Mammary epithelial cell (primary cell): ENCODE measurements at places on chromosomes 2 and 18.

GRCh38 chr18:13730481-13730880 lies 4.0 kb downstream of the RNMT start:
- DNase-seq = no peak

DNA sequence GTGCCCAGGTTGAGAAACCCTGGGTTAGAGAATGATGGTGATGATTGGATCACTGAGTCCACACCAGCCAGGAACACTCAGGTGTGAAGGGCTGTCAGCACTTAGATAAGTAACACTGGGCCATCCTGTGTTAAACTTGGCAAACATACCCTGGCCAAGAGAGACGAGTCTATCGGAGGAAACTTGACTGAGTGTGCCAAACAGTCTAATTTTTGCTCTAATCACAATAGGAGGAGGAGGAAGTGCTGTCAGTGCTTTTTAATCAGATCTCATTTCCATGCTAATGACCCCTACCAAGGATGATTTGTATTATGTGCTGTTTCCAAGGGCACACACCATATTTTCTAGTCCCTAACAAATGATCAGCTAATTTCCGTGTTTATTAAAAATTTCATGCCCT lies 63.8 kb upstream of the SEC11C start:
- no peak for DNase-seq

GRCh38 chr2:173982918-173983317 lies 17.7 kb upstream of the SP3 start:
- peak; percentile 91 for DNase-seq

- no peak for DNase-seq
These were observed 41.7 kb downstream of the FRZB start for GRCh38 chr2:182824767-182825158.

DNA sequence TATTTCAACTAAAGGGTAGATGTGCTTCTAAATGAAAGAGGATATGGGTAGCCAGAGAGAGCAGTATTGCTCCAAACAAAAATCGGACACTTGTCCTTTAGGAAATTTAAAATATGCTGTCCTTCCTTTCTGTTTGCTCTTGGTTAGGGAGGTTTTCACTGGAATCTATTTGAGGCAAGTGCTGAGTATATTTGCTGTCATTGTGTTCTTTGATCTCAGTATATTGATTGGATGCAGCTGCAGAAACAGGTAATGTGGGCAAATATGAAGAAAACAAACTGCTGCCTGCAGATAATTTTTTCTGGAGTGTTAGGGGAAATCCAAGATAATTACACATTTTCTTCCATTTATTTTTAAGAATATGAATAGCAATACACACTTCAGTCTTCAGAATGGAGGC lies 410.2 kb downstream of the NCKAP5 start:
- DNase-seq = no peak

GRCh38 chr2:234919711-234920110 lies 32.1 kb upstream of the SH3BP4 start:
- peak; percentile 46 for DNase-seq

DNA sequence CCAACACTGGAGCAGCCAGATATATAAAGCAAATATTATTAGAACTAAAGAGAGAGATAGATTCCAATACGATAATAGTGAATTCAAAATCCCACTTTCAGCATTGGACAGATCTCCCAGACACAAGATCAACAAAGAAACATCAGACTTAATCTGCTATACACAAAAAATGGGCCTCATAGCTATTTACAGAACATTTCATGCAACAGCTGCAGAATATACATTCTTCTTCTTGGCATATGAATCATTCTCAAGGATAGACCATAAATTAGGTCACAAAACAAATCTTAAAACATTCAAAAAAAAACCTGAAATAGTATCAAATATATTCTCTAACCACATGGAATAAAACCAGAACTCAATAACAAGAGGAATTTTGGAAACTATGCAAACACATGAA lies 23.8 kb upstream of the BAZ2B start:
- no peak for DNase-seq

DNA sequence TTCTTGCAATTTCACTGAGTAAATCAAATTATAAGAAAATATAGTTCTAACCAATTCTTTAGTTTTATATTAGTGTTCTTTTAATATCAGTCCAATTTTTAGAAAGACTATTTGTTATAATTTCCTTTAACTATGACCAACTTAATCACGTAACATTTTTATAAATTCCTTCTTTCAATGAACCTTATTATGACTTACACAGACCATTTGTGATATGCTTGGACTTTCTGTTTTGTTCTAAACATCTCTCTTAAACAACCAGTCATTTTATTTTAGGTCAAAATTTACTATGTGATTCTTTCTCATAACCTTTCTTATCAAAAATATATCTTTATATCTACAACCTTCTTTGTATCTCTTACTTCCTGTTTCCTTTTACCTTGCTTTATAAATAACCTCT lies 39.5 kb upstream of the DYNAP start:
- no peak for DNase-seq

DNA sequence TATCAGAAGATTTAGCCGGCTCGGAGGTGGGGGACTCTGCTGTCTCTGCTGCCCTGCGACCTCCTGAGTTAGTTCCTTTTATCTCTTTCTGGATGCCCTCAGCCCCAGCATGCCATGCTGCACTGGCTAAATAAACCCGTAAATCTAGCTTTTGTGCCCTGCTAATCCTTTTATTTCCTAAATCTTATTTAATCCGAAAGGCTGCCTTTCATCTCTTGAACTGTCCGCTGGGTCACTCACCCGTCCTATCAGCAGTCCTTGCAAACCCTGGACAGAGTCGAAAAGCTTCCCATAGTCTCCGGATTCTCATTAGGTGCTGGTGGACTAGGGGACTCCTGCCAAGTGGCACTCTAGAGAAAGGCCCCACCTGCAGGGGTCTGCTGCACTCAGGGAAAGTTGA lies 122.0 kb upstream of the APCDD1 start:
- no peak for DNase-seq

DNA sequence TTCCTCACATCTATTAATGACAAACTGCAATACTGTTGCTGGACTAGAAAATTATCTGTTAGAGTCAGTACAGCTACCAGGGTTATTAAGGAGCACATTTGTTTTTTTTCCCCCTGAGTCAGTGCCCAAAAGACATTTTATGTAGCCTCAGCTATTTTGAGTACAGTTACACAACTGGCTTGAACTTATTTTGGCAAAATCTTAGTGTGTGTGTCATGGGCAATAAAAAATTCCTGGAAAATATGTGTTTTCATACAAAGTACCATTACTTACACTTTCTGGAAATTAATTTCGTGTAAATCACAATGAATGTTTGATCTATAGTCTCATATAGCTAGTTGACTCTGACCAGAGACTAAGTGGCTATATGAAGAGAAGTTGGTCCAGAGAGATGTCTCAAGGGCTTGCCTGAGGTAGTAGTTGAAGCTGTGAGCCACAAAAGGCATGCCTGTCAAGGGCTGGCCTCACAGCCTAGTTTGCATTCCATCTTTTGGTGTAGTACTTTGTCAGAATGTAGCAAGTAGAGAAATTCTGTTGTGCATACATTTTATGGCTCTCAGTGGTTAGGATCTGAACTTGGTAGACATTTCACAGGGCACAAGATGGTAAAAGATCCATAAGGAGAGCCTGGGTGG lies 283.4 kb downstream of the MTX2 start:
- DNase-seq = peak; percentile 45

GRCh38 chr2:126986631-126987187 lies 88.0 kb downstream of the TEX51 start:
- DNase-seq = no peak

DNA sequence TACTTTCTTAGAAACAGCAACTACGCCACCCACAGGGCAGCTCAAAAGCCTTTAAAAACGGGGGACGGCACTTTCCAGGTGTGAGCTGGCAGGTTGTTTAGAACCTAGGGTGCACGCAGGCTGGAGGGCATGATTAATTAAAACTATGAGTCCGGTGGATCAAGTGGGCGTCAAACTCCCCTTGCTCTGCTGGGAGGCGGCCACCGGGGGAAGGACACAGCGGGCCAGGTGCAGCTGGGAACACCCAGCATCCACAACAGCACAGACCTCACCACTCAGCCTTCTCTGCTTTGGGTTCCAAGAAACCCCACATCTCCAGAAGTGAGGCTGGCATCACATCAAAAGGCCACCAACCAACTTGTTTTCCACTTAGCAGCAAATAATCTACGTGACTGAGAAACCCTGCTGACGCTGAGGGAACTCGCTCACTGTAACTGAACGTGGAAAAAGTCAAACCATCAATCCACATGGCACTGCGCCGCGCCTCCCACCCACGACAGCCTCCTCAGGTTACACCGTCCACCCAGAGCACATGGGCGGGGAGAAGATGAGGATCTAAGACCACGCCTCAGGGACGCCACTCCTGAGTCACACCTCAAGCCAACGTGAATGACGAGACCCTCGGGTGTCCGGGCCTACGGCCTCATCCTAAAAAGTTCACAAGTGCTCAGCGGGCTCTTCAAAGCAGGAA lies 118.2 kb downstream of the ZNF516 start:
- no peak for DNase-seq

- no peak for DNase-seq
These were observed 85.0 kb downstream of the RPRM start for GRCh38 chr2:153393518-153393917.

DNA sequence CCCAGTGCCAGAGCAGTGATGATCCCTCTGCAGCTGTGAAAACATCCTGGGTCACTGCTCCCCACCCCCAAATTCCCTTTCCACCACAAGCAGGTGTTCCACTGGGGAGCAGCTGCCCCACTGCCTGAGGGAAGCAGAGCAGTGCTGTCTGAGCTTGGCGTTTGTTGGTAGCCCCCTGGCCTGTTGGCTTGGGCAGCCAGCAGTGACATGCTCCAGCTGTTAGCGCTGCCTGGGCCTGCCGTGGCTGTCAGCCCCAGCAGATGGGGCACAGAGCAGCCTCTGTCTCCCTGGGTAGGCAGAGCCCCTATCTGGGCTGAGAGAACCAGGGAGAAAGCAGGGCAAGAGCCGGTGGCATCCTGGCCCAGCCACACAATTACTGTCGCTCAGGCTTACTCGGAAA lies 247.7 kb downstream of the GLI2 start:
- peak; percentile 6 for DNase-seq

DNA sequence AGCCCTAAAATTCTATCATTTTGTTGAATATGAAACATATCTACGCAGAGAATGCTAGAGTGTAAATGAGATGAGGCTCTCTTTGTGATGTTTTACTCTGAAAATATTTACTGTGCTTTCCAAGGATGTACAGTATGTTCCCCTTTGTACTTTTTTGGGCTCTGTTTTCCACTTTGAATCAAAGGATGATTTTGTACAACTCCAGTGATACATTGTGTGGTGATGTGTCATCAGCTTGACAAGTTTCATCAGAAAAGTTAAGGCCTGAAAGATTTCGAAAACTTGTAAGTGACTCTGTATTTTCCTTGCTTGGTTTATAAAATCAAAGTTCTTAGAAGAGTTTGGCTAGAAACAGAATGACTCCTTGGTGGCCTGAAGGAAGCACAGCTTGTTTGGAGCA lies 206.3 kb downstream of the LTBP1 start:
- DNase-seq = peak; percentile 83

DNA sequence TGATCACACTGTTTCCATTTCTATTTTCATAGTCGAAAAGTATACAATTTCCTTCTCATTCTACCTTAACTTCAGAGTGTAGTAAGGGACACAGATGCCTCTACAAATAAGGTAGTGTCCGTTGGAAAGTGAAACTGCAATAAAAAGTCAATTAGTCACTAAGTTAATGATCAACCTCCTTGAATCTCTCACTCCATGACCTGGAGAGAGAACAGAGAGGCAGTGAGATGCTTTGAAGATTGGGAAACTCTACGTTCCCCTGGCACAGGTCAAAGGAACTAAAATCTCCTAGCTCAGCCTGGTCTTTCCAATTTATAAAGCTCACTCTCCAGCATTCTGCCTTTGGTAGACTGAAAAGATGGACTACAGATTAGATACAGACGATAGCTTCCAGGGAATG lies 153.8 kb upstream of the ACAA2 start:
- DNase-seq = no peak

- DNase-seq = peak; percentile 45
These were observed 26.2 kb upstream of the PID1 start for GRCh38 chr2:229297247-229297646.

- no peak for DNase-seq
These were observed 17.5 kb upstream of the ARHGEF4 start for GRCh38 chr2:130819226-130819607.

GRCh38 chr18:35153609-35154272 lies 87.1 kb upstream of the ZNF397 start:
- DNase-seq = no peak

GRCh38 chr2:86064006-86064405 lies 41.7 kb downstream of the POLR1A start:
- peak; percentile 19 for DNase-seq

GRCh38 chr2:120856421-120856862 lies 120.8 kb downstream of the GLI2 start:
- DNase-seq = no peak

DNA sequence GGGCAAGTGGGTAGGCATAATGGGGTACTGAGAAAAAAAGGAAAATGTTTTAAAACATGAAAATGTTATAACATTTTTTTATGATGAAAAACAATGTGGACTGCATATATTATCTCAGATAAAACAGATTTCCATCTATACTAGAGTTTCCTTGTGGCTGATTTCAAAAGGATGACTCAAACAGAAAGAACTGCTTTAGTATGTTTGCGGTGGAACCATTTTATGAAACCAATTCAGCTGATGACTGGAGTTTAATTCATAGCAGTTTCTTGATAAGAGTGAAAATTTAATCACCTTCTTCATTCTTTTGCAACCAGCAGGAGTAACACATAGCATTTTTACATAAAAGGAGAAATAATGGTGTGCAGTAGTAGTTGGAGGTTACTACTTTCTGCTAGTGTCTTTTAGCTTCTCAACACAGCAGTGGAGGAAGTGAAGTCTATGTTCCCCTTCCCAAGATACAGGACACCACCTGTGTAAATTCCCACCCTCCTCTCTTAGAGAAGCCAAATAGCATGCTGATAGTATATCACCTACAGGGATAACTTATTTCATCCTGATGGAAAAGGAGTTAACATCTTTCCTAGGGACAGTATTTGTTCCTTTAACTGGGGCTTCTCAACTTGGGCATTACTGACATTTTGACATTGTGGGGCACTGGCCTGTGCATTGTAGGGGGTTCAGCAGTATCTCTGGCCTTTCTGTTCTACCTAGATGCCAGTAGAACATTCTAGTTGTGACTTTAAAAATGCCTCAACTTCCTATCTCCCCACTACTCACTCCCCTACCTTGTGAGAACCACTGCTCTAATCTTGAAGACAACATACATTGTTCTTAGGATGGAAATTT lies 29.9 kb downstream of the PELI1 start:
- DNase-seq = peak; percentile 86

DNA sequence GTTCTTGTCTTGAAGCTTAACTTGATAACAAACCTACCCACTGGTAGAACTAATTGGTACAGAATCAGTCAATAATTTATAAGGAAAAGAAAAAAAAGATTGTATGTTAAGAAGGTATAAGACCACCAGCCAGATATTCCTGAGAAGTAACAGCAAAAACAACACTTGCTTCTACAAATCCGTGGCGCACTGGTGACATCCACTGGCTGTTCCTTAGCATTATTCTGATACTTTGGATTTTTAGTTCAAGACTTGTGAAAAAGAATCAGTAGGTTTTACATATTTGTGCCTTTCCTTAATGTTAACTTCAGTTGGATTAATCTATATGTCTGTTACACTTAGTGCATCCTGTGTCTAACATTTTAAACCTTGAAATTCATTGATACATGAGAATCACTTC lies 141.8 kb downstream of the GRB14 start:
- no peak for DNase-seq
